RCC 7860 (cell line): ENCODE measurements at places on chromosomes 11 and 22.

DNA sequence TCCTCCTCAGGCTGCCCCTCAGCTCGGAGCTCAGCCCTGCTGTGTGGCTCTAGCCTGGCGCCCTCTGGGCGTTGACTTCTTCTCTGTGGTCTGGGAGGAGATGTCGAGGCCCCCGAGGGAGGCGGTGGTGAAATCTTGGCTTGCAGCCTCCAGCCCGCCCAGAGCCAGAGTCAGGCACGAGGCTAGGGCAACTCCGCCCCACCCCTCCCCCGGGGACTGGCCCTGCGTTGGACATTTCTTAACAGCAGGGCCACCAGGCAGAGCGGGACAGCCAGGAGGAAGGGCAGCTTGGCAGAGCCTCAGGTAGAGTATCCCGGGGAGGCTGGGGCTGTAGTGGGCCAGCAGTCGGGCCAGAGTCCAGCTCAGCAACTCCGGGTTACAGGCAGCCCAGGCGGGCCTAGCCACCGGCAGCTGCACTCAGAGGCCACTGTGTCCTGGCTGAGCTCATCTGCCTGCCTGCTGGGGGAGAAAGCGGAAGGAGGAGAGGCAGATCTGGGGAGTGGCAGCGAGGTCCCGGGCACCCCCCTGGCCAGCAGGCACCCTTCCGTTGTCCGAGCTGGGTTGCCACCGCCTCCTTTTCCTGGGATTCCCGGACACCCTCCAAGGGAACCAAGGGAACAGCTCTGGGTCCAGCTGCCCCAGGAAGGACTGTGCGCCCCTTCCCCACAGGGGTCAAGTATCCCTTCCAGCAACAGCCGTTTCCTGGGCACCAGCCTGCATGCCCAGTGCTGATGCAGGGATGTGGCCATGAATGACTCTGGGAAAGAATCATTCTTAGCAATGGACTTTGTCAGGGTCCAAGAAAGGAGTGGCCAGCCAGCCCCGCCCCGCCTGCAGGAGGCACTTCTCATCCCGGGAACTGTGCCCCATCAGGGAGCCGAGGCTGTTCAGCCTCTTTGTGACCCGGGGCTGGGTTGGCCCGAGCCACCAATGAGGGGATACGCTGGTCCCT is at the start of gene ALDH3B1:
TSS of gene ALDH3B1 (plus strand) at position 238 of the 952 bp plus-strand sequence. CDS start 4,971 bp downstream, outside the sequence.
- DNase-seq = peak; percentile 89

DNA sequence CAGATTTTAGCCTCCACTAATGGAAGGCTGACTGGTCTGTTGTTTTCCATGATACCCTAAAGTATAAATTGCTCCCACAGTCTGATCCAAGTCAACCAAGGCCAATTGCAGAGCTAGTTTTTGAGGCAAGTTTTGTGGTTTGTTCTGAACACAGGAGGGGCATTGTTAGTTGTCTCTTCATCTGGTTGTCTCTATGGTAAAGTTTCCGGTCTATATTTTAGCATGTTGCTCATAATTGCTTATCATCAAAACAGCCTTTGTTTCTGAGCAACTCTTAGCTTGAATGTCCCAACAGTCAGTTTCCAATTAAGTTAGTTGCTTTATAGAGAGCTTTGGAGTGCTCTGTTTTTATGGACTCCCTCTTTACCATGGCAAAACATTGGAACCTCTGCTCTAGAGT is 217.6 kb upstream of the CARD18 start:
- DNase-seq = no peak

DNA sequence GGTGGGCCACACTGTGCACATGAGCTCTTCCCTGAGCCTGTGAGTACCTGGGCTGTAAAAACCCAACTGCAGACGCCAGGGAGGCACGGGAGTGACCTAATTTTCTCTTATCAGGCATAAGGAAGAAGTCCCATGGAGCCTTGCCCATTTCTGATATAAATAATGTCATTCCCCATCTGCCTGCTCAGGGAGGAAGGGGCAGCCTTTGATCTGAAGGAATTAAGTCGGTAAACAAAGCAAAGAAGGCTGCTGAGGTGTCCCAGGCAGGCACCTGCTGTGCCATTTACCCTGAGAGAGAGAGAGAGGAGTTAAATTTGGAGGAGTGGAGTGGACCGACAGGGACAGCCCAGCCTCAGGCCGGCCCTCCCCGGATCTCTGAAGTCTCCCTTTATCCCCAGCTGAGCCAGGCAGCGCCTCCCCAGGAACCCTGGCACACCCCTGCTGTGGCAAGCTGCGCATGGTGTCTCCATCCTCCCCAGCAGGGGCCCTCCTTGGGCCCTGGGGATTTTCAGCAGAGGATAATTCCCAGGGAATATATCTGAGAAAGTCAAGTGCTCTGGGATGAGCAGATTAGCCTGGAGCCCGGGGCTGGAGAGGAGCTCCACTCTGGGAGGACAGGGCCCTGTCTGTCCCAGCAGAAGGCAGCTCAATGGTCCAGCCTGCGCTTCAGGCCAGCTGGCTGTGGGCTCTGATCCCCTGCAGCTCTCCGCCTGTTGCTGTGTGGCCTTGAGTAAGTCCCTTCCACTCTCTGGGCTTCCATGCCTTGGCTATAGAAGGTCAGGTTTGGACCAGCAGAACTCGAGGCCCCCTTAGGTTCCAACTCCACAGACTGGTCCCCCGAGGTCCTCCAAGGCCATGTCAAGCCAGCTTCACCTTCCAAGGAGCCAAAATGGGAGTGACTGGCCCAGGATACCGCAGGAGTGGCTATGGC is 17.5 kb upstream of the CABP7 start:
- no peak for DNase-seq

GRCh38 chr11:1745701-1746320 is 4.6 kb downstream of the IFITM10 start:
- no peak for DNase-seq
